ENCODE measurements at places on chromosomes 4 and X.

- no peak for DNase-seq
Observed at GRCh38 chr4:76562161-76562560, 127.1 kb downstream of the SHROOM3 start.

- DNase-seq = no peak
Observed at GRCh38 chr4:71202705-71203104, 136.1 kb upstream of the SLC4A4 start.

DNA sequence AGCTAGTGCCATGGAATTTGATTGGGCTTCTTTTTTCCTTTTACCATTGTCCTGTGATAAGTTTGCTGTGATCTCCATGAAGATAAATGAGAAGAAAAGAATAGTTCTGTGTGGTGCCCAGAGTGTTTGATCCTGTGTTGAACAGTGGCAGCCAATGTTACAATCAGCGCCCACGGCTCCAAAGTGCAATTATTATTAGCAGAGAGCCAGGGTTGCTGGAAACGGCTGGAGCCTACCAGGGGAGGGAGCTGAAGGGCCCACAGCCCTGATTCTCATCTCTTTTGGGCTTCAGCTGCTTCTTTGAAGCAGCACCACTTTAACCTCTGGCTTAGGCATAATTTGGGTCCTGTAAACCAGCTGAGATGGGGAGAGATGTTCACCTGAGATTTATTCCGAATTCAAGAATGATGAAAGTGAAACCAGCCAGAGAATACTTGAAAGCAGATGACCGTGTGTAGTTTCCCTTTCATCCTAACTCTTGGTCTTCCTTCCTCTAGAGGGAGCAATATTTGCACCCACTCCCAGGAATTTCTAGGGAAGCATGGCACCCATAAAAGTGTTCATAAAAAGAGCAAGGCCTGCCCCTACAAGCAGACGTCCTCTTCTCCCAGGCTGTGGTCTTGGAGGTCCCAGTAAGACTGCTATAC, 298.3 kb downstream of the EVC2 start:
- DNase-seq = no peak

DNA sequence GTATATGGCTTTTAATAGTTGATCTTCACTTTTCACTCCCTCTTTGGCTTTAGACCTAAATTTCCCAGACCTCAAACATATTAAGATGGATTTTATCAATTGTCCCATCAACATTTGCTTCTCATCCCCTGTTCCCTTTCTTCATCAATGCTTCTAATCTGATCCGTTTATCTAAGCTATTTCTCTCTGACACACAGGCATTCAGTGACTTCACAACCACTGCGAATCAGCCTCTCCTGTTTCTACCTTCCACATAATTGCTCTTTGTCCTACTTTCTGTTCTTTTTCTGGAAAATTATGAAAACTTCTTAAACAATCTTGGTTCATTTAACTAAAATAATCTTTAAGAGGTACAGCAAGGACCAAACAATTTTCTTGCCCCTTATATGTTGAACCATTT, 115.2 kb downstream of the GLRA3 start:
- DNase-seq = no peak

GRCh38 chrX:114508756-114509155, 75.1 kb upstream of the HTR2C start:
- no peak for DNase-seq

GRCh38 chr4:89298788-89299152, 8.8 kb downstream of the GPRIN3 start:
- DNase-seq = no peak

- DNase-seq = no peak
Observed at GRCh38 chr4:56197387-56197786, 189.9 kb downstream of the AASDH start.

- no peak for DNase-seq
Observed at GRCh38 chr4:168804146-168804545, 205.9 kb downstream of the CBR4 start.

DNA sequence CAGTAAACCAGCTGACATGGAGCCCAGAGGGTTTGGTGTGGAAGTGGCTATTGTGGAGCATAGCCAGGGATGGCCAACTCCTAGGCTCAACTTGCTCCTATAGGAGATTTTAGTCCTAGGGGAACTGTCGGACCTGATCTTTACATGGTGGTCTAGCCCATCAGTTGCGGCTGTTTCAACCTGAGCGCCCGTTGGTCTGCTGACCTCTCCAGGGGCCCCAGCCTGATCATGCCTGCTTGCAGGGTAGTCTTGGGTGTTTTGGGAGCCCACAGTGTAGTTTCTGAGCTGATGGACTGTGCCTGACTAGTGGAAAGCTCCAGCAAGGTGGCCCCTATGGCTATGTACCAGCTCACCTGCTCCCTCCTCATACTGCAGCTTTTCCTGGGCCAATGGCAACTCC, 597.0 kb downstream of the IQCM start:
- no peak for DNase-seq

DNA sequence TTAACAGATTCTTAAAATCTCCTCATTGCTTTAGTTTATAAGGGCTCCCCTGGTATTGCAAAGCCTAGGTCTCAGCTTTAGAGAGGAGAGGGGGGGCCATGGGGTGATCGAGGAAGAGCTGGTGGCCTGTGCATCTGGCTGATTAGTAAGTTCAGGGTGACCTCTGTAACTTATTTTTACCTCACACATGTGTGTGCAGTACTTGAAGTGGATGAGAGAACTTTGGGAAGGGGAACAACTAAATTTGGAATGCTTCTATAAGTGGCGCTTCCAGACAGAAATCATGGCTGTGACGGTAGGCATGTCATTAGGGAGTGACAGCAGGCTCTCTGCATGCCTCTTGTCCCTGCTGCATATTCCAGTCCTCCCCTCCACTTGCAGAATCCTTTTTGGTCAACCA, 41.9 kb downstream of the FRAS1 start:
- DNase-seq = no peak

DNA sequence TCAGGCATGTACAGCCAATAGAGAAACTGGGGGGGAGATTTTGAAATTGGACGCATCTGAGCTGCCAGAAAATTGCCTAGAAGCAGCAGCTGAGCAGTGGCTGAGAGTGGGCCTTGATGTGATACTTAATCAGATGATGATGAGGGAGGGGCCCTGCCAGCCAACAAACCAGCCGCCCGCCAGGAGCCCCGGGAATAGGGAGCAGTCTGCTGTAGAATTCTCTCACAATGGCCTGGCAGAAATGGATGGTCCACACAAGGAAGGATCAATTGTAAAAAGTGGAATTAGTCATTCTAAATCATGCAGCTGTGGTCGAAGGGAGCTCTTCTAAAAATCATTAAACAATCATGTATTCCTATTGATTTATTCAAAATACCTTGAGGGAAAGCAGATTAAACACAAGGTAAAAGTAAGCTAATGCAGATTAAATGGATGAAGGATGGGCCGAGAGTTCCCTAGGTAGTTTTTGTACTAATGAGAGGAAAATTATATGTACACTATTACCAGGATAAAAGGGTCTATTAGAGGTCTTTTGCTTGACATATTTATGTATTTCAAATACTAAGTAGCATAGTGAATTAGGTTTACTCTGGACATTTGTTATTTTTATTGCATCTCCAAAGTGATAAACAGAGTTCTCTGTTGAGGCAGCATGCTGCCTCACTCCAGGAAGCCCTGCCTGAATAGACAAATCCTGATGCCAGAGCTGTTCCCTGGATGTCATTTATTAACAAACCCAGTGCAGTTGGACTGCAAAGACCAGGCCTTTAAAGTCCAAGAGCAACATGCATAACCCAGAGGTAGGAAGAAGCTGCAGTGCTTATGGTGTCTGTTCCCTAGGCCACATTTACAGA, 91.3 kb downstream of the NKX6-1 start:
- no peak for DNase-seq

- DNase-seq = no peak
Observed at GRCh38 chrX:49059201-49059600, 402 bp downstream of the CCDC120 start.

DNA sequence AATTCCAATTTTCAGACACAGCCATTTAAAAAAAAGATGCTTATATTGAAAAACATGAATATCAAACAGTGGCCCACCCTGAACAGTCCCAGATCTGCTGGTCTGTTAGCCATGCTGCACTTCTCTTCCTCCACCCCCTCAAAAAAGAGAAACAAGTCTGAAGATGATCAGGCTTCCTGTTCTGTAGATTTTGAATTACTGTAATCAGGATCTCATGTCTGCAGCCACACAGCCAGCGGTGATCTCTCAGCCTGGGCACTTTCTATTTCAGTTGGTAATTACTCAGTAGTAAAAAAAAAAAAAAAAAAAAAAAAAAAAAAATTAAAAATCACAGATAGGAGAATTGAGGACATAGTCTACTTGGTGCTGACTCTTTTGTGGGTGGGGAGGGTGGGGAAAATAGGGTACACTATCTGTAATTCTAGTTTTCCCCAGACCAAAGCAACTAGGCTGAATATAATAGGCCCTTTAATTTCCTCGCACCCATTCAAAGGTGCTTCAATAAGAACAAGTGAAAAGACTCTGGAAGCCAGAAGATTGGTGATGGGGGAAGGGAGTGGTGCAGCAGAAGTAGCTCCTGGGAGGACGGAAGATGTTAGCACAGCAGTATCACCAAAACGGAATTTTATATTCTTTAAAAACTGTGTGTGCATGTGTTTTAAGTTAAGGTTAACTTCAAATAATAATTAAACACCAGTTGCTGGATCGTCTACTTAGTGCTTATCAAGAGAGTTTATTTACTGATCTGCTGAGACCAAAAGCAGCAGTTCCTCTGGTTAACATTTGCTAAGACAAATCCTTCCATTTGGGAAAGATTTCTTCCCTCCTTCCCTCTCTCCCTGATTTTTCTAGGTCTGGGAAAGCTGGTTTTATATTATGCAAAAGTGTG, 47.0 kb downstream of the SPRY1 start:
- no peak for DNase-seq

GRCh38 chrX:48468247-48468671, 1.8 kb downstream of the SLC38A5 start:
- DNase-seq = peak; percentile 52

- DNase-seq = no peak
Observed at GRCh38 chrX:57406149-57406548, 119.6 kb downstream of the FAAH2 start.

DNA sequence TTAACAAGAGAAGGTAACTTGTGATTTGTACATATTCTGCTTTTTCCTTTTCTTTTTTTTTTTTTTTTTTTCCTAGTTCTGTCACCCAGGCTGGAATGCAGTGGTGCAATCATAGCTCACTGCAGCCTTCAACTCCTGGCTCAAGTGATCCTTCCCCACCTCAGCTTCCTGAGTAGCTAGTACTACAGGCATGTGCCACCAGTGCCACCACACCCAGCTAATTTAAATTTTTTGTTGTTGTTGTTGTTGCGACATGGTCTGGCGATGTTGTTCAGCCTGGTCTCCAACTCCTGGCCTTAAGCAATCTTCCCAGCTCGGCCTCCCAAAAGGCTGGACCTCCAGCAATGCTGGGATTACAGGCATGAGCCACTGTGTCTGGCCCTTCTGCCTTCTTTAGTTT, 1.5 kb upstream of the TACR3 start:
- DNase-seq = no peak

GRCh38 chrX:16185725-16186136, 18.4 kb downstream of the MAGEB17 start:
- no peak for DNase-seq

- no peak for DNase-seq
Observed at GRCh38 chr4:182884040-182884439, 33.1 kb downstream of the DCTD start.

- no peak for DNase-seq
Observed at GRCh38 chr4:89113415-89113814, 2.1 kb downstream of the TIGD2 start.

GRCh38 chr4:106315476-106315967, 487 bp downstream of the TBCK start:
- peak; percentile 14 for DNase-seq

DNA sequence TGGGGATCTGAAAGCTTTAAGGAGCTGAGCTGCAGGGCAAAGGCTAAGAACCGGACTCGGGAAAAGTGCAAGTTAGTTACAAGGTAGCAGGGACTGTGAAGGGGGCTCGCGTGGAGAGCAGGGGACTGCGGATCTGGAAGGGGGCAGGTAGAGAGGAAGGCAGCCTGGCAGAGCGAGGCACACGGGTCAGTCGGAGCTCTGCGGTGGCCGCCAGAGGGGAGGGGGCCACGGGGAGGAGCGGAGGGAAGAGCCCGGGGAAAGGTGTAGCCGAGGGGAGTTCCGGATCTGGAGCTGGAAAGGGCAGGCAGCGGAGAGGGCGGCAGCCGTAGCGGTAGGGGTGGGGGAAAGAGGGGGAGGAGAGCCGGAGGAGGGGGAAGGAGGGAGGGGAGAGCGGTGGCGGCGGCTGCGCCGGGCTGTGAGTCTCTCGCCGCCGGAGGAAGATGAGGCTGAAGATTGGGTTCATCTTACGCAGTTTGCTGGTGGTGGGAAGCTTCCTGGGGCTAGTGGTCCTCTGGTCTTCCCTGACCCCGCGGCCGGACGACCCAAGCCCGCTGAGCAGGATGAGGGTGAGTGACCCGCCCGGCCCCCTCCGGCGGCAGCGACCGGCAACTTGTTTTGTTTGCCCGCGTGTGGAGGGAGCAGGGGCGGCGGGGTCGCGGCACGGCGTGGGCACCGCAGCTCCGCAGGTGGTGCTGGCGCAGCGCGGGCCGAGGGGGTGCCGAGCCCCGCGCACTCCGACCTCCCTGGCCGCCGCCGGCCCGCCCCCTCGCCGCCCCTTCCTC, at the start of gene GALNT7:
GALNT7 (plus strand) TSS at position 416 of the 782 bp plus-strand sequence; CDS start at position 441, 25 bp downstream.
- DNase-seq = peak; percentile 59

- DNase-seq = no peak
Observed at GRCh38 chr4:96295143-96295741, 455.3 kb downstream of the PDHA2 start.

DNA sequence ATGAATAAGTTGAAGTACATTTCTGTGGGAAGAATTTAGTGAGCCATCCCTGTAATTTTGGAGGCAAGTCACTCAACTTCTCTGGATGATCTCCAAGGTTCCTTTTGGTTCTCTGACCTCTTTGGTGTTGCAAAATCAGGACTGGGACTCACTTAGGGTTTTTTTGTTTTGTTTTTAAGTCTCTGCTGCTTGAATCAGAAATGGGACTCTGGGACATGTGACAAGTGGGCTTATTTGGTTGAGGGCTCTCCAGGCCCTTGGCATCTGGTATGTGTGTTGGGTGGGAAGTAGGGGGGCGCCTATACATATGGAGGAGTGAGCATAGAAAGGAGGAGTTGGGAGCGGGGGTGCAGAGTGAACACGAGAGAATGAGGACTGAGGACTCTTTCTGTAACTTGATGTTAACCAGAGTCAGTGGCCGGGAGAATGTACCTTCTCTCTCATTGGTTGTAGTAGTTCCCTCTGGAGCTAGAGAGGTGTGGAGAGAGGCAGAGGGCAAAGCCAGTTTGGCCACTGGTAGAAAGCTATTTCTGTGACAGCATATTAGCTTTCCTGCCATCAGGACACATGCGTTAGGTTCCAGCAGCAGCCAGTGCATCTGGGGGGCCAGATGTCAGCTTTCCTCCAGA, 1.9 kb downstream of the ARHGAP10 start:
- no peak for DNase-seq

DNA sequence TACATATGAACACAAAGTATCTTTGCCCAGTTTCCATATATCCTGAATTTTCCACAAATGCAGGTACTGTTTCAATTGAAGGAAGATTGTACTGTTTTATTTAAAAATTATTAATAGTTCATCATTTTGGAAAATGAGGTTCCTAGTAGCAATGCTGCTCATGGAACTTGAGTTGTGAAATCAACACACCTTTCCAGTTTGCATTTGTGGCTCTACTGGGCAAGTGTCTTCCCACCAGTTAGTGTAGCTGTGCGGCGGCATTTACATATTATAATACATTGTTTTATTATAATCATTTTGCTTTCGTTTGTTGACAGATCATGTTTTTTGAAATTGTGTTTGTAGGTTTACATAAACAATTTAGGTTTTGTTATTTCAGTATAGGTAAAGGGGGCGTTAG, 2.0 kb upstream of the DDX3X start:
- DNase-seq = no peak

GRCh38 chrX:42530027-42530426, 247.9 kb downstream of the PPP1R2C start:
- DNase-seq = no peak

GRCh38 chr4:122623637-122624166, 2.8 kb upstream of the IL21 start:
- DNase-seq = no peak

Measured in stimulated activated CD4-positive, alpha-beta T cell treated with anti-CD3 and anti-CD28 coated beads, Interleukin-12 subunit alpha, Interleukin-12 subunit beta, amount 100 ng/mL, for 24 hours (primary cell).